ENCODE measurements at places on chromosomes 11 and 22.

DNA sequence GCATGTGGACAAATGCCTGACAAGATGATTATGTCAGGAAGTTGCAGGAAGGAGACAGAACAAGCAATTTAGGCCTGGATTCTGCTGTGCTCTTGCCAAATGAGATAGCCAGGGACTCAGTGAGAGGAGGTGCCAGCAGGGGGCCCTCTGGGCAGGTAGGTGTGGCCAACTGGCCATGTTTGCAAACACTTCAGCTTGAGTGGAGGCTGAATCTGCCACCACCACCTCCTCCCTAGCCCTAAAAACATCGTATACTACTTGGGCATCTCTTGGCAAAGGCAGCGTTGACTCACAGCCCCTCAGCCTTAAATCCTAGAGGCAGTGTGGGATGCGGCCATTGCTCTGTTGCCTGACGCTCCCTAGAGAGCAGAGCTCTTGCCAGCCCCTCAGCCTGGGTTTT lies 95.1 kb upstream of the PLET1 start:
- no peak for DNase-seq

- DNase-seq, result no peak
These were observed 19.1 kb downstream of the RIC3 start for GRCh38 chr11:8149726-8150125.

GRCh38 chr11:35662061-35662648 lies 420 bp upstream of the TRIM44 start:
- DNase-seq, result no peak

DNA sequence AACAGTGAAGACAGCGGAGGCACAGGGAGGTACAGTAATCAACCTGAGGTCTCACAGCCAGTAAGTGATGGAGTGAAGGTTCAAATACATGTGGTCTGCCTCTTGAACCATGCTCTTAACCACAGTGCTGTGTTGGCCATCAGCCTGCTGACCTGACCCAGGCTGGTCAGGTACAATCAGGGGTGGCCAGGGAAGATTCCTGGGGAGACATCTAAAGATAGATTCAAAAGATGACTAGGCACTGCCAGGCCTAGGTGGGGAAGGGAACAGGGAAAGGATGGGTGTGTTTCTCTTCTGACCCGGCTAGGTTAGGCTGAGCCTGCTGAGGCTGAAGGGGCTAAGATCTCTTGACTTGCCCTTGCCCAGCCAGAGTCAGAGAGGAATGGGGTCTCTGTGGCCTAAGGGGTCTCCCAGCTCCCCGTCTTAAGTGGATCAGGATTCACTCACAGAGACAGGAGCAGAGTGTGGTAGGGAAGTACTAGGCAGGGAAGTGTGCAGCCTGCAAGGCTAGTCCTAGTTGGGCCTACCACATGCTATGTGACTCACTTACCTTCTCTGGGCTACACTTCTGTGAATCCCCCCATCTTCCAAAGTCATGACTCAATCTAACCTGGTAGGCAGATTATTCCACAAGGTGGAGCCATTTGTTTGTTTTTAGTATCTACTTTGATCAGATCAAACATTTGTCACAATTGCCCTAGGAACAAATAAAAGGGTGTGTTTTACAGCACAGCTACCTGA lies 10.4 kb upstream of the SREBF2 start:
- no peak for DNase-seq

DNA sequence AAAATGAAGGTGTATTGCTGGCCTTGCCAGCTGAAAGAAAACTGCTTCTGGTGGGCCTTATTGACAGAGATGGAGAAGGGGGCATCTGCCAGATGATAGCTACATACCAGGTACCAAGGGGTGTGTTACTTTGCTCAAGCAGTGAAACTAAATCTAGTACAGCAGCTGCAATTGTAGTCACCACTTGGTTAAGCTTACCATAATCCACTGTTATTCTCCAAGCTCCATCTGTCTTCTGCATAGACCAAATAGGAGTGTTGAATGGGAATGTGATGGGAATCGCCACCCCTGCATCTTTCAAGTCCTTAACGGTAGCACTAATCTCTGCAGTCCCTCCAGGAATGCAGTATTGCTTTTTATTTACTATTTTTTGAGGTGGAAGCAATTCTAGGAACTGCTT lies 45.8 kb upstream of the LIN7C start:
- no peak for DNase-seq

GRCh38 chr22:48145738-48146137 lies 1383.3 kb downstream of the TBC1D22A start:
- DNase-seq, result no peak

GRCh38 chr11:110491577-110492320 lies 62.0 kb downstream of the FDX1 start:
- no peak for DNase-seq

- DNase-seq, result no peak
These were observed 62.7 kb upstream of the AMOTL1 start for GRCh38 chr11:94705419-94705818.

- DNase-seq, result no peak
These were observed 47.5 kb downstream of the HORMAD2 start for GRCh38 chr22:30127749-30128166.

- no peak for DNase-seq
These were observed 25.3 kb downstream of the STIM1 start for GRCh38 chr11:3880724-3881123.

DNA sequence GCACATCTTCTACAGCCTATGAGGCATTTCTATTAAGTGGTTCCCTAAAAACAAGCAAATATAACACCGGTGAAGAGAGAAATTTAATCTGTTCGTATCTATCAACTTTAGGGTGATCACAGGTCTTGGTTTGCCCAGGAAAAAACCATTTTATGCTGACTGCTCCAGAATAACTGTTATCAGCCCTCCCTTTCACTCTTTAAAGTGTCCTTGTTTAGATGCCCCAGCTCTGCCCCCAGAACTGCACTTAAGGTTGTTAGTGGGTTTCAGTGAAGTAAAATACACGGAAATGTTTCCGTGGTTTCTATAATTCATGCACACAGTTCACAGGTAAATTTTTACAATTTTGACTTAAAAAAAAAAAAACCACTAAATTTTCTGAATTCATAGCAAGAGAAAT lies 70.0 kb downstream of the NARS2 start:
- DNase-seq, result no peak

DNA sequence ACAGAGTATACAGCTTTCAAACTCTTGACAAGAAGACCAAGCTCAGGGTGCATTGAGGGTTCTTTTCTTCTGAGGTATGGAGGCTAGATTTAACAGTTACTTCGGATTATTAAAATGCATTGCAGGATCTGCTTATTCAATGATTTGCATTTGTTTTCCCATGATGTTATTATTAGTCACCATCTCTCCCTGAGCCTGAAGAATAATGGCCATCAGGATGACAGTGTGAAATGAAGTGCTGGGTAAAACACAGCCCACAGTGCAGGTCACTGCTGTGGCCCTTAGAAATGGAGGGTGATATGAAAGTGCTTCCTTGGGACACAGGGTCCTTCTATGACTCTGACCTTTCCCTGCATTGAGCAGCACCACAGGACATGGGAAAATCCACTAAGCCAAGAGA lies 40.0 kb downstream of the TECTA start:
- no peak for DNase-seq

DNA sequence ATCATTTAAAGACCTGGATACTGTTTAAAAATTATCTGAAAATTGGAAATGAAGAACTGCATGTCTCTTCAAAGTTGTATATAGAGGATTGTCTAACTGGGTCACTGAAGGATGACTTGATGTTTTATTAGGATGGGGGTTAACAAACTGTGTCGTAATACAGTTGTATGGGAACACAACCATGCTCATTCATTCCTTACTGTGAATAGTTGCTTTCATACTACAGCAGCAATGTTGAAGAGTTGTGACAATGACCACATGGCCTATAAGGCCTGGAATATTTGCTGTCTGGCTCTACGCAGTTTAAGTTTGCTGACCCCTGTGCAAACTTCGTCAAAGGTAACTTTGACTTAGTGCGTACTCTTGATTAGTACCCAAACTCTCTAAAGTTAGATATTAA lies 38.4 kb downstream of the FDX1 start:
- no peak for DNase-seq
